ENCODE measurements at places on chromosomes 11 and 22.

GRCh38 chr22:19291580-19292457, at the start of gene CLTCL1:
TSS of gene CLTCL1 (minus strand) at chr22:19291719. CDS start at chr22:19291641, 78 bp downstream.
- DNase-seq = peak; percentile 83

DNA sequence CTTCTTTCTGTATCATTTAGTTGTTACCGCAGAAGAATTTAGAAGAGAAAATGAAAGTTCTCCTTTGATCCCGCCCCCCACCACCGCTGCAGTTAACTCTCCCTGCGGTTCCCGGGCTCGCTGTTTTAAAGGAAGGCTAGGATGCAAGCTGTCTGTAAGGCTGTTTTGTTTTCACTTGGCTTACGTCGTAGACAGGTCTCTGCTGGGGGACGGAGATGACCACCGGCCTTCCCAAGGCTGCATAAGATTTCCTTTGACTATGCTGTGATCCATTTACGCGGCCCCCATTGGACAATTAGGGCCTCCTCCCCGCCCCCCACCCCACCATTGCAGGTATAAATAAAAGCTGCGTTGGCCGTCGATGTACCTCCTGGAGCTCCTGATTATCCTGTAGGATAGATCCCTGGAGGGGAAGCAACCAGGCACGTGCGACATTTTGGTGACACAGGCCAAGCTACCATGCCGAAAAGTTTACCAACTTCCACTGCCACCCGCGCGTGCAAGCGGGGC, 1.4 kb upstream of the CPT1A start:
- DNase-seq = peak; percentile 99

DNA sequence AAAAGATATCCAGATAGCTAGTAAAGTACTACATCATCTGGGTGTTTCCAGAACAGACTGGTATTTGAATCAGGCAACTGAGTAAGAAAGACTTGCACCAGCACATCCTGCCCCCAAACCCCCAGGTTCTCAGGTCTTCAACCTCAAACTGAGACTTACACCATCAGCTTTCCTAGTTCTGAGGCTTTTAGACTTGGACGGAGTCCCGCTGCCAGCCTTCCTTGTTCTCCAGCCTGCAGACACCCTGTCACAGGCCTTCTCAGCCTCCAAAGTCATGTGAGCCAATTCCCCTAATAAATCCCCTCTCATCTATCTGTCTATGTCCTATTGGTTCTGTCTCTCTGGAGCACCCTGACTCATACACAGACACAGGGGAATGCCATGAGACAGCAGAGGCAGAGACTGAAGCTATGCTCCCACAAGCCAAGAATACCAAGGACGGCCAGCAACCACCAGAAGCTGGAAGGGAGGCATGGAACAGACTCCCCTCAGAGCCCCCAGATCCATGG, 10.9 kb downstream of the SMCO4 start:
- no peak for DNase-seq

- DNase-seq = no peak
Measured at GRCh38 chr11:46914363-46914762, 4.0 kb downstream of the LRP4 start.

DNA sequence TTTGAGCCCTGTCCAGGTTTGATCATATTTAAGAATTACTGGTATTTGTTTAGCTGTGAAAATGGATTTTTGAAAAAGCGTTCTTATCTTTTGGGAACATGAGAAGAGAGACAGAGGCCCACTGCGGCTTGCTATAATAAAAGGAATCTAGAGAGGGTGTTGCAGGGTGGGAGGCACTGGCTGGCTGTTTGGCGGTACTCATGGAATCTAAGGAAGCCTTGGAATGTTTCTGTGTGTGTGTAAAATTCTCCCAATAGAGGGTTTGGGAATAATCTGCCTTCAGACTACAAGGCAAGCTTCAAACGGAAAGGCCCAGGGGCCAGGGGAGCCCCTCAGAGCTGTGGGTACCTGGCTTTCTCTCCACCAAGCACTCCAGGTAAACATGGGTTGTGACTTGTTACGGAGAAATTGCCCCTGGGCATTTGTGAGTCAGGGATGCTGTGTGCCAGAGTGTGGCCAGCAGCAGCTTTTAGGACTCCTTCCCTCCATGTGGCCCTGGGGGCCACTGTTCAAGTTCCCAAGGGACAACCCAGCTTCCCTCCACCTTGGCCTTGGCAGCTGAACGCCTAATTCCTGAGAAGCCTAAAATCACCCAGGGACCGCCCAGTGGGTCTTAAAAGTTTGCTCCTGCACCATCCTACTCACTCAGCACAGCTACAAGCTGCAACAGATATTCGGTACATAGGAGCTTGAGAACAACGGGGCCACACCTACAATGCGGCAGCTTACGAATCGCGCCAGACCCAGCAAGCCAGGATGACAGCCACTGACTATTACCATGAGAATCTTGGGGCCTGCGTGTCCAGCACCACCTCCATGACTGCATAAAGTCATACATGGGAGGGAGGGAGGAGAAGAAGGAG, 14.1 kb upstream of the SYT8 start:
- no peak for DNase-seq

- DNase-seq = peak; percentile 59
Measured at GRCh38 chr11:119590651-119591351, 138.2 kb downstream of the NECTIN1 start.

GRCh38 chr22:17436382-17436980, 67.2 kb downstream of the CECR2 start:
- no peak for DNase-seq

DNA sequence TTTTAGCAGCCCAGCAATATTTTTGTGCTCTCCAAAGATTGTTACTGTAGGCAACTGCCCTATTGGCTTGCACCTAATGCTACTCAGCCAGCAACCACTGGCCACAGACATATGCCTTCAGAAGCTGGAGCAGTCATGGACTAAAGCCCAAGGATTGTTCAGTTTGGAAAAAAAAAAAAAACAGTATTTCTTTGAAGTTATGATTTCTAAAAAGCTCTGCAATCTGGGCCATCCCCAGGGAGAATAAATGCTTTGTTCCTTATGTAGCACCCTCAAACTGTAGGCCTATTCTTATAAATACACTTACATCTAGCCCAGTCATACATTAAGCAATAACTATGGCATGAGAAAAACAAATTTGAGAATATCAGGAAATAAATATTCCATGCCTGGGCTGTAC, 2190.5 kb upstream of the RAG2 start:
- no peak for DNase-seq

DNA sequence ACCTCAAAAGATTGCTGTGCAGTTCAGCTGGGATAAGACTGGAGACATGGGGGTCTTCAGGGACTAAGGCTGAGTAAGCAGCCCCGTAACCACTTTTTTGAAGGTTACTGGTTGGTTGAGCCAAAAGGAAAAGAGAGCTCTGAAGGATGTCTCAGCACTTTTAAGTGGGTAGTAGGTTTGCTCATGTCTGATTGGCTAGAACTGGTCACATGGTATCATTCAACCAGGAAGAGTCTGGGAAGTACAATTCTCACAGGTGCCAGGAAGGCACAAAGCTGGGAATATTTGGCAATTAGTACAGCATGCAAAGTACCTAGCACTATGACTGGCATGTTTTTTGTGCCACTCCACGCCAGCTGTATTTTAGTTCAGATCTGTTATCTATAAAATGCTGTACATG, 58.1 kb downstream of the SNX19 start:
- peak; percentile 20 for DNase-seq

GRCh38 chr22:27798511-27799014, 3.0 kb downstream of the MN1 start:
- no peak for DNase-seq

DNA sequence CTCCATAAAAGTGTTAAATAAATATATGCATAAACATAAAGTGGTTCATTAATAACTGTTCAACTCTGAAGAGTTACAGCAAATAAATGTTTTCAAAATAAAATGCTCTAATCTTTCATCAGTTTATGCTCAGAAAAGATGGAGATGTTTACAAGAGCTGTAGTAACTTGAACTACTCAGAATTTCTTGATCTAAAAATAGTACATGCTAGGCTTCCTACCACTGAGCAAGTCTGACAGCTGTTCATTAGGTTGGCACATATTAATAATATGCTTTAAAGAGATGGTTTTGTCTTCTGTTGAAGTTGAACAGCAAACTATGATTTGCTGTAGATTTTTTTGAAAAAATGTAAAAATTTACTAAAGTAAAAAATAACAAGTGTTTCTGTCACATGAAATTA, 10.8 kb upstream of the SLN start:
- no peak for DNase-seq

GRCh38 chr22:38412435-38413084, 42.4 kb downstream of the KCNJ4 start:
- DNase-seq = peak; percentile 8

DNA sequence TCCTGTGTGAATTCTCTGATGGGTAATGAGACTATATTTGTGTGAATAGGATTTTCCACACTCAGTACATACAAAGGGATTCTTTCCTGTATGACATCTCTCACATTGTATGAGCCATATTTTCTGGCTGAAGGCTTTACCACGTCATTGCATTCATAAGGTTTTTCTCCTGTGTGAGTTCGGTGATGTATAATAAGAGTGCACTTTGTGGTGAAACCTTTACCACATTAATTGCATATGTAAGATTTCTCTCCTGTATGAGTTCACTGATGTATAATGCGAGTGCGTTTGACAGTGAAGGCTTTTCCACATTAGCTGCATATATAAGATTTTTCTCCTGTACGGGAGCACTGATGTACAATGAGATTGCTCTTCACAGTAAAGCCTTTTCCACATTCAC, 455.4 kb upstream of the CNTN5 start:
- DNase-seq = no peak

DNA sequence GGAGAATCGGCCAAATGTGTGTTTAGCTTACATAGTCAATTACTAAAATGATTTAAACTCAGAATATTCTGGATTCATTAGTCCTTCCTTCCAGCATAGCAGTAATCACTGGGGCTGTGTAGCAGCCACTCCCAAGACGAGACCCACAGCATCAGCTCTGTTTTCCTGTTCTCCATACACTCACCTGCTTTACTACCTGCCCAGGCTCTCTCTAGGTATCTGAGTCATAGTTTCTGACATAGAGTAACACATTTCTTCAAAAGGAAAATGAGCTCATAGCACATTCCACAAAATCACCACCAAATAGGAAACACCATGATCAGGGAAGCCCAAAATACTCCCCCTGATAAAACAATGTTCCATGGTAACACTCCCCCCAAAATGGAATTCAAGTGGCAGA, 22.9 kb downstream of the MORC2 start:
- DNase-seq = no peak

GRCh38 chr22:43007519-43008102, 7.3 kb downstream of the PACSIN2 start:
- DNase-seq = peak; percentile 93

- DNase-seq = no peak
Measured at GRCh38 chr11:94112206-94112953, 16.3 kb upstream of the PANX1 start.

DNA sequence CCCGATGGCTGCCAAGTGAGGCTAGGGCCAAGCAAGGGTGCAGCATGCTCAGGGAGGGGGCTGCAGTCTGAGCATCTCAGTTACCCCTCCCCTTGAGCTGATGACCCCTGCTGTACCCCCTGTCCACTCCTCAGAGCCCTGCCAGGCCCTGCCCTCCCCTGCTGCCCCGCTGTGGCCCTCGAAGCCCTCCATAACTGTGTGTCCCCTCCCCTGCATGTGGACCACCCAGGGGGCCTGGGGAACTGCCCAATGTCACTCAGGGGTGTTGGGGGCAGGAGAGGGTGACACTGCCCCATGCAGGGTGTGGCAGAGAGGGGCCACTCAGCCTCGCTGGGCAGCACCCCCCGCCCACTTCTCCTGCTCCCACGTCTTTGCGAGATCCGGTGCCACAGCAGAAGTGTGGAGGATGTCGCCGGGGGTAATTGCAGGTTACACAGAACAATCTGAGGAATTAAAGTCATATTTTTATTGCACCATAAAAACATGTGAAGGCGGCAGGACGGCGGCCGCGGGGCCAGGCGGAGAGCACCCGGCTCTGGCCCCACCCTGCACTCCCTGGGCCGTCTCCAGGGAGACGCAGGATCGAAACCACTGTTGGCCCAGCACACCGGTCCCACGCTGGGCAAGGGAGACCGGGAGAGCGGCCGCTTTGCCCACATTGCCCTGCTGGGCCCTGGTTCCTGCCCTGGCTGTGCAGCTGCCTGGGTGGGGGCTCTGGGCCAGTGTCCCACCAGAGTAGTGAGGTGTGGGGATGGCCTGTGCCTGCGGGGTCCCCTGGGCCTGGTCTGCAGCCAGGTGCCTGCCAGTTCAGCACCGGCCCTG, 18.7 kb upstream of the GNB1L start:
- no peak for DNase-seq

DNA sequence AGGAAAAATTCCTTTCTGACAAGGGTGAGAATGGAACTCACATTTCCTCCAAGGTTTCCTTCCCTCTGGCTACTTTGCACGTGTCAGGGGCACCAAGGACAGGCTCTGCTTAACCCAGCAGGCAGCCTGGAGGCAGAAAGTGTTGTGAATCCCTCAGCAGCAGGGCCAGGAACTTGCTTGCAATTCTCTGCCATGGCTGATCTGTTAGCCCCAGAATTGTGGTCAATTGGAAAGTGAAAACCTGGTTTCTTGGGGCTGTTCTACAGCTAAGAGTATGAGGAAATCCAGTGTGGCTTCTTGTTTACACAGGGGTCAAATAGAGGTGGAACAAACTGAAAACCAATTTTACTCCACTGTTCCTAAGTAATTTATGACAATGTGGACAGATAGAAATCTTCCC, 38.3 kb upstream of the CEP295 start:
- peak; percentile 30 for DNase-seq
